ENCODE measurements at places on chromosomes 11 and 22.

DNA sequence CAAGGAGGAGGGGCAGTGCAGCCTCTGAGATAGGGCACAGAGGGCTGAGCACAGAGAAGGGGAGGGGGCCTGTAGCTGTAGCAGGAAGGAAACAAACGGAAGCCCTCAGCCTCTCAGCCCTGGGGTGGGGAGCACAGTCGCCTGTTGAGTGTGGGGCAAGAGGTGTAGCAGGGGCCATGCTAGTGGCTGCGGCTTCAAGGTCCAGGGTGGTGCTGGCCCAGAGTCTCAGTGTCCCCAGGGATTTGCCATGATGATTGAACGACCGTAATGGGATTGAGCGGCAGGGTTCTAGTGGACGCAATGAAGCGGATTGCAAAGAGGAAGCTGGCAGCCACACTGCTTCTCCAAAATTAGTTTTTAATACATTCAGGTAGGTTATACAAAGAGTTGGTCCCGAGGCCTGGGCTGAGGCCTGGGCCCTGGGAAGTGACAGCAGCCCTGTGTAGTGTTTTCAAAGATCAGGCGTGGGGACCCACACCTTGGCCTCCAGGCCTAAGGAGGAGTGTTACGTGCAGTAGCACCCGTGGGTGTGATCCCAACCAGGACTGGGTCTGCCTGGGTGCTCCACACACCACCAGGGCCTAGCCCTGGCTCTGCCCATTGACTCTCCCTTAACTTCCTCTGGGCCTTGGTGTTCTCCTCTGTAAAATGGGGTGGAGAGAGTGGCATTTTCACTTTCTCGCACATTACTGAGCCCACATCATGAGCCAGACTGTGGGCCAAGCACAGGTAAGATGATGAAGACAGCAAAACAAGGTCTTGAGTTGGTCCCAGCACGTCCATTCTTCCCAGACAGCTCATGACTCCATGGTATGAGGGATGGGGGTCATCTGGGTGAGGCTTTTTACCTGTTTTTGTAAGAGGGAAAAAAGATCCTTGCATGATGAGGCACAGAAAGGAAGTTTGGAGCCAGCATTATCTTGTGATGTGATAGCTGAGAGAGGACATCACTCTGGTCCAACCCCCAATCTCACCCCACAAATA is 13.1 kb downstream of the LRRC32 start:
- DNase-seq, result no peak

DNA sequence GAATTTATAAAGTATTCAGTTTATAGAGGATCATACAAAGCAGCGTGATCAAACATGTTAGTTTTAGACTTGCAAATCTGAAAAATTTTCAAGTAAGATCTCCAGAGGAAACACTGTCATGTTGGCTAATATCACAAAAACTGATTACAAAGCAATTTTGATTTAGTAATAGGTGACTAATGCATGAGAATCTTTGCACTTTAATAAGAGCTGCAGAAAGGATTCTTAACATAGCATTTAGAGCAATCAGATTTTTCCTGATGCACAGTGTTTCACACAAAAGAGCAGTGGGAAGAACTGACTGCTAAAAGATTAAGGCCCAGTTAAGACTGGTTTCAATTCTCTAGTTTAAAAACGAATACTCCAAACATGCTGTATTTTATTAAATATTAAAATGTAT is 321.2 kb downstream of the GUCY1A2 start:
- no peak for DNase-seq

DNA sequence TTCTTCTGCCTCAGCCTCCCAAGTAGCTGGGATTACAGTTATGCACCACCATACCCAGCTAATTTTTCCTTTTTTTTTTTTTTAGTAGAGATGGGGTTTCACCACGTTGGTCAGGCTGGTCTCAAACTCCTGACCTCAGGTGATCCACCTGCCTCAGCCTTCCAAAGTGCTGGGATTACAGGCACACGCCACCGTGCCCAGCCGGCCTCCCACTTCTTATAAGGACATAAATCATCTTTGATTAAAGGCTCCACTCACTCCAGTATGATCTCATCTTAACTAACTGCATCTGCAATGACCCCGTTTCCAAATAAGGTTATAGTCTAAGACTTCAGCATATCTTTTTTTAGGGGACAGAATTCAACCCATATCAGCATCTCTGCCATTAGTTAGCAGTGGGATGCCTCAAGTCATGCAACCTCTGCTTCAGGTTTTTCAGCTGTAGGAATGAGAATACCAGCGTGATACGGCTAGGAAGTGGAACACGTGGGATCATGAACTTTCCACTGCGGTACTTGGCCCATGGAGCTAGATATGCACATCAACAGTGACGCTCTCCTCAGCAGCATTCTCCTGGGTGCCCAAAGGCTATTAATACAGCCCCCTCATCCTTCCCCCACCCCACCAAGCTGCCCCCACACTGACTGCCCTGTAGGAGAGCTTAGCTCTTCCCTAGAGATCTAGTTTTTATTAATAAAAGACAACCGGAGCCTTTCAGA is 41.4 kb downstream of the MCHR1 start:
- DNase-seq, result no peak

GRCh38 chr11:63870351-63871140 is 31.6 kb downstream of the MARK2 start:
- no peak for DNase-seq

DNA sequence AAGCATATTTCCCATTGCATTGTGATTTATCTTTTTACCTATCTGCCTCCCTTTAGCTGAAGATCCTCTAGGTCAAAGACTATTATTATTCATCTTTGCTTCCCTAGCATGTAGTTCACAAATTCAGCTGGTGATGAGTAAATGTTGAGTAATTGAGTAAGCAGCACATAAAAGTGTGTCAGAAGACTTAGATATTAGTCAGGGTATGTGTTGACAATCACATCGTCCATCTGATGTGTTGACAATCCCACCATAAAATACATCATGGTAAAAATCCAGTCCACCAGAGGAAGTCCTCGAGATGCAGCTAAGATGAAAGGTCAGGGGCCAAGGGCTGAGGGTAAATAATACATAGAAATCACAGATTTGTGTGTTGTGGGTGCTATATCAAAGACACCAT is 22.9 kb upstream of the ABTB2 start:
- no peak for DNase-seq

GRCh38 chr22:38171927-38172831 is 9.5 kb downstream of the PLA2G6 start:
- DNase-seq, result no peak

All from stimulated activated CD8-positive, alpha-beta memory T cell treated with anti-CD3 and anti-CD28 coated beads, Interleukin-2, amount 100 ng/mL, for 48 hours (primary cell).